ENCODE measurements at places on chromosomes 11 and 22. TPM values are rescaled to one million over a fixed set of nuclear protein-coding genes. Genes with fewer than 3 reads are reported as not detected.

DNA sequence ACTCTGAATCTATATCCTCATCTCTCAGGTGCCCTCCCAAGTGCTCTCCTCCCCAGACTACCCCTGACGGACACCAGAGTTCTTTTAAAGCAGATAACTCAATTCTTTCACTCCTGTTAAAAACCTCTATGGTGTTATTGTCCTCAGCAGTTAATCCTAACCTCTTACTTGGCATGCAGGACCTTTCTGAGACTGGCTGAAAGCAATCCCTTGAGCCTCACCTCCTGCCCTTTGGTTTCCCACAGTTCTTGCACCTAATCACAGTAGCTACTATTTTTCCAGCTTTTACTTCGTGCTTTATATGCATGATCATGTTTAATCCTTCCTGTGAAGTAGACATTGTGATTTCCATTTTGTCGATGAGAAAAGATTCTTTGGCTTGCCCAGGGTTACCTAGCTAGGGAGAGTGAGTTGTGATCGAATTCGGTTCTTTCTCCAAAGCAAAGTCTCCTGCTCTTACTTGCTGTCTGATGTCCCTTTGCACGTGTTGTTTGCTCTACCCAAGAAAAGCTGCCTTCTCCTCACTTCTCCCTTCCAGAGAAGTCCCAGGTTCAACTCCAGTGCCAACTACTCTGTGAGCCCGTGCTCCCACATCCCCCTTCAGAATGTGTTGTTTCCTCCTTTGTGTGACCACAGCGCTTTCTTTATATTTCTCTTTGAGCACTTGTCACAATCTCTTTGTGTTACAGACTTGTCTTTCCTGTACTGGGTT is 2.1 kb downstream of the UBE2L3 start:
- H3K4me1 ChIP-seq, result peaks cover 57% of the 10 kb centered on the region

DNA sequence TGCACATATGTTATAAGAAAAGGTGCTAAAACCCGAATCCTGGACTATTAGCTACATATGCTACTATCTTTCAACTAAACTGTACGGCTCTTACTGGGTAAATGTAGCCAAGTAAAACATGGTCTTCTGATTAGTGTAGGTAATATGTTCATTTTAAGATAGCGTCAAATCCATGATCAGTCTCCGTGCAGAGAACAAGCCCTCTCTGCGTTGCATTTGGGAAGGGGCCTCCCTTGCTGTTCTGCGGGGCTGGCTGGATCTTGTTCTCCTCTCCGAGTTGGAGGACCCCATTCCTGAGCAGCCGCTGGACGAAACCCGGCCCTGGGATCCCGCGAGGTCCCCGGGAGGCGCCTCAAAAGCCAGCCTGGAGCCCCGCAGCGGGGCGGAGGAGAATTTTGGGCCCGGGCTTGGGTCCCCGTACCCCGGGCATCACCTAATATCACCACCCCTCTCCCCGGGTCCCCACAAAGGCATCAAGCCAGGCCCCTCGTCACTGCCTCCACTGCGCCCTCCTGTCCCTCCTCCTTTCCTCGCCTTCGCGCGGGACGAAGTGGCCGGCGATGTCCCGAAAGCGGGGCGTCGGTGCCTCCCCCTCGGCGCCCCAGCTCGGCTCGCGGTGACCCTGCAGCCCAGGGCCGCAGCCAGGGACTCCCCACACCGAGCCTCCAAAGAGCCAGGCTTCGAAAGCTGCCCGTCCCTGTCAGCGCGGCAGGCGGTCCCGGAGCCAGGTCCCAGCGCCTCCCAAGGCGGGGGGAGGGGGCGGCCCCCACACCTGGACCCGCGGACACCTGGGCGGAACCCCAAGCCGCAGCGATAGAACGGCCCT is 54.5 kb upstream of the FBXO3 start:
- no peak overlapping the region for H3K4me3 ChIP-seq
- H3K27ac ChIP-seq, result no peak overlapping the region
- H3K36me3 ChIP-seq, result no peaks in the 10 kb centered on the region
- H3K27me3 ChIP-seq, result peaks cover 56% of the 10 kb centered on the region
- DNase-seq, result no peak

Gene TRIM51
- total RNA-seq, result not detected

Gene GLB1L3
- total RNA-seq, result not detected

Gene ZFTA
- total RNA-seq, result 12.5 TPM

DNA sequence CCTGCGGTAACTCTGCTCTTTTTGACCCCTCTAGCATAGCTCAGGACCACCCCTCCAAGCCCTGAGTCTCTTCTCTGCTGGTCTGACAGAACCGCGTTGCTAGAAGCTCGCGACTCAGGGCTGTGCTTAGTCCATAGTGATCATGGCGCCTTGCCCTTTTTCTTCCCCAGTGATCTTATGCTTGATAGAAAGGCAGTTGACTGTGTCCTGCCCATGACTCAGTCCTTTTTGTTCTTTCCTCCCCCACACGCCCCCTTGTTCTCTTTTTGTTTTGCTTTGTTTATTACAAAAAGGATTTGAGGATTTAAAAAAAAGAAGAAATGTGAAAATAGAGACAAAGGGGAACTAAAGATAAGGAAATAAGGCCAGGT is 17.5 kb downstream of the IL17RA start:
- H3K27ac ChIP-seq, result no peak overlapping the region
- H3K4me1 ChIP-seq, result peaks cover 32% of the 10 kb centered on the region
- peaks cover 82% of the 10 kb centered on the region for H3K36me3 ChIP-seq
- no peaks in the 10 kb centered on the region for H3K27me3 ChIP-seq
- no peak overlapping the region for H3K4me3 ChIP-seq
